ENCODE measurements at places on chromosomes 3 and 15.

DNA sequence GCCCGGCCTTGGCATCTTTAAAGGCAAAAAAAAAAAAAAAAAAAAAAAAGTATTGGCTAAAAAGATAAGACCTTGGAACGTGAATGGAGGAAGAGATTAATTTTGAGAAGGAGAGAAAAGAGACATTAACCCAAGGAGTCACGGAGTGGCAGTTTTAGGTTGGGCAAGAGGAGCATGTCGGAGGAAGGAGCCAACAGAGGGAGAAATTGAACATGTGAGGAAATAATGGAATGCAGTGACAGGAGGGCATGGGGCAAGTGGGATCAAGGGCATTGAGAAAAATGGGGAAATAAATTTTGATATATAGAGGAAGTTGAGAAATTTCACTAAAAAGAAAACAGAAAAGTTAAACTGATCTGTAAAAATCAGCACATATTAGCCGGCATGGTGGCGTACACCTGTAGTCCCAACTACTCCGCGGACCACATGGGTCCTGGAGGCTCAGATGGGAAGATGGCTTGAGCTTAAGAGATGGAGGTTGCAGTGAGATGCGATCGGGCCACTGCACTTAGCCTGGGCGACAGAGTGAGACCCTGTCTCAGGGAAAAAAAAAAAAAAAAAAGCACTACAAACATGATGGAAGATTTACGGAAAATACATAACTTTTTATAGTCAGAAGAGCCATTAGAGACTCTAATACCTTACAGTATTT is 1.2 kb downstream of the HAUS2 start:
- no peak for DNase-seq

- DNase-seq = no peak
Observed at GRCh38 chr3:129535075-129535474, 6.6 kb downstream of the RHO start.

GRCh38 chr15:60737217-60737616 is 258.3 kb upstream of the ICE2 start:
- no peak for DNase-seq

DNA sequence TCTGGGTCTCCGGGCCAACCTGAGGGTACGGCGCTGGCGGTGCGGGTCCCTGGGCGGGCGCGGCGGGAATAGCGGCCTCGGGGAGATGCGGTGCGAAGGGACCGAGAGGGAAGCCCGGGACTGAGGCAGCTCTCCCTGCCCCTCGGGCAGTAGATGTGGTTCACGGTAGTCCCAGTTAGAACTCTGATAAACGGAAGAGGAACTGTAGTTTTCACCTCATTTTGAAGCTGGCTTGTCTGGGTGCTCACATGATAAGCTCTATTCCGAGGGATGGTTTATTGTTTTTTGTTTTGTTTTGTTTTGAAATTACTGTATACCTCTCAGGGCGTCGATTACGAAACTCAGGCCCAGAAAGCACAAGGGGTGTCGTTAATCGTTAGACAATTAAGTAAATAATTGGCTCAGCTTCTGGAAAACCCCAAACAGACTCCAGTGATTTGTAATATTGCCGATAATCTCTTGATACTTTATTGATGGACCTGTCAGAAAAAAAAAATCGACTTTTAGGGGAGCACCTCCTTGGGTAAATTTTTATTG is 413 bp downstream of the NUSAP1 start:
- peak; percentile 38 for DNase-seq

DNA sequence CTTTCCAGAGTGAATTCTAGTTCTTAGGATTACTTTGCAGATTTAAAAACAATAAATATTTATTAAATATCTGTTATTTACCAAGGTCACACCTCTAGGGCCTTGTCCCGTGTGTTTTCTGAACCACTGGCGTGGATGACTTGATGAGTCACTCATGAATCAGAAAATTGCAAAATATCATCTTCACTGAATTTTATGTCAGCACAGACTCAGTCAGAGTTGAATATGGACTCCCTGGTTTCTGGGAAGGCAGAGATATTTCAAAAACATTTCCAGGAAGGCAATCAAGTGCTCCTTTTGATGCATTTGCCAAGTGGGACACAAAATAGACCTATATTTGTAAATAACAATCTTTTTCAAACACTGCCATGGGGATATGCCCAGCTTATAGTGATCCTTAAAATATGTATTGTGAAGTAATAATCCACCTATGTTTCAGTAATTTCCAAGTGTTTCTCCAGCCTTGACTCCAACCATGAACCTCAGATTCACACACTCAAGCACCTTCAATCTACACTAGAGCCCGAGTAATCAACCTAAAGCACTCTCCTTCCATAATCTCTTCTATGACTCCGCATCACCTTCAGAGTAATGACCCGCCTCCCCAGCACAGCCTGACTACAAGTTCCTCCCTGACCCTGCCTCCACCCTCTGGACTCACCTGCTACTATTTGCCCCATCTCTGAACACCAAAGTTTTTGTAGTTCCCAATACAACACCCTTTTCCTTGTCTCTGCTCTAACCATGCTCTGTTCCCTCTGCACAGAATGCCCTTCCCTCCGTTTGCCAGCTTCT is 24.3 kb downstream of the DPH3 start:
- DNase-seq = peak; percentile 84

DNA sequence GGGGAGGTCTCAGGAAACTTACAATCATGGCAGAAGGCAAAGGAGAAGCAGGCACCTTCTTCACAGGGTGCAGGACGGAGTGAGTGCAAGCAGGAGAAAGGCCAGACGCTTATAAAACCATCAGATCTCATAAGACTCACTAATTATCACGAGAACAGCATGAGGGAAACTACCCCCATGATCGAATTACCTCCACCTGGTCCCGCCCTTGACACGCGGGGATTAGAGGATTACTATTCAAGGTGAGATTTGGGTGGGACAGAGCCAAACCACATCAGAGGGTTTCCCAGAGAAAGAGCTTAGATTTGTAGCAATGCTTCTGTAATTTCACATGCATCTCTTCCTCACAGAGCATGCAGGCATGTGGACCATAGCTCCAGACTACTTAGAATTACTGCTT is 615.7 kb upstream of the UBE2E2 start:
- DNase-seq = no peak

DNA sequence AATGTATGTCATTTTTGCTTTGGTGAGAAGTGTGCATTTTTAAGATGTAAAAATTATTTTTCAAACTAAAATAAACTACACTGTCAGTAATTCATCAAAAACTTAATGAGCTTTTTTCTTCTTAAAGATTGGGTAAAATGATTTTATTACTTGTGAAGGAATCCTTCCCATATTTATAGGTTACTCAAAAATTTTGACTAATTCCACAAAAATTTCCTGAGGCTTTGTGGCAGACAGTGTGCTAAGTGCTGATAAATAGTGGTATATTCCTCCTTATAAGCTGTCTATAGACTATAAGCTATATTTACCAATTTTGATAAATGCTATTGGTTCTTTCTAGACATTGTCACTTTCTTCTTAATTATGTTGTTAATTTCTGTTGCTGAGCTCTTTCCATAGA is 284.5 kb upstream of the SEMA6D start:
- DNase-seq = peak; percentile 15

All from AG08395 (cell line).